ENCODE measurements at places on chromosomes 1 and 21.

- no peak for DNase-seq
Observed at GRCh38 chr1:62417351-62417999, 19.4 kb upstream of the USP1 start.

DNA sequence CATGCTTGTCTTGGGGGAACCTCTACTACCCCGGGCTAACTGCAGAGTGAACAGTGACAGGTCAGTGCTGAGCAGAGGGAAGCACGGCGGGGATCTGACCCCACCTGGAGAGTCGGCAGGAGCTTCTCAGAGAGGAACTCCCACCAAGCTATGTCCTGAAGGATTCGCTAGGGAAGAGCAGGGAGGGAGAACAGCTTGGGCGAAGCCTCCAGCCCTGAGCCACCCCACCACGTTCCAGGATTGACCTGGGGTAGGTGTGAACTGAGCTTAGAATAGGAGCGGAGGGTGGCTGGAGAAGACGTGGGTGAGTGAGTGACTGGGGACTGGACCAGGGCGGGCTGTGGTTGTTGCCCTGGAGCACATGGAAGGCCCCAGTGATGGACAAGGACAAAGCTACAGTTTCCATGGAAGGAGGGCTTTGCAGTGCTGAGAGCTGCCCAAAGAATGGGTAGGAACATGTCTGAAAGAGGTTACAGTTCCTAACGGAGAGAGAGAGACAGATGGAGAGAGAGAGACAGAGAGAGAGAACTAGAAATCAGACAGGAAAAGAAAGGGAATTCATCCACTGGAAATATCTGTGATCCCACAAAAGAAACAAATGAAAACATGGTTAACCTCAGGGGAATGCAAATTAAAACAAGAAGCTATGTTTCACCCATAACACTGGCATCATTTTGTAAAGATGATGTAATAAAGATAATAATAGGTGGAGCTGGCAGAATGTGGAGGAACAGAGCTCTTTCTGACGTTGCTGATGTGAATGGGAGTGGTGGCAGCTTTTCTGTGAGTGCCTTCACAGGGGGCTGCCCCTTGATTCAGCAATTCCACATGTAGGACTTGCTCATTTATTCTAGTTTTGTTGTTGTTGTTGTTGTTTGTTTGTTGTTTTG lies 17.2 kb downstream of the BSND start:
- DNase-seq = no peak

GRCh38 chr1:5514527-5515183 lies 477.6 kb downstream of the NPHP4 start:
- peak; percentile 43 for DNase-seq

- DNase-seq = no peak
Observed at GRCh38 chr1:225736437-225737098, 41.1 kb upstream of the SRP9 start.

- DNase-seq = no peak
Observed at GRCh38 chr1:182122913-182123260, 61.4 kb upstream of the ZNF648 start.

DNA sequence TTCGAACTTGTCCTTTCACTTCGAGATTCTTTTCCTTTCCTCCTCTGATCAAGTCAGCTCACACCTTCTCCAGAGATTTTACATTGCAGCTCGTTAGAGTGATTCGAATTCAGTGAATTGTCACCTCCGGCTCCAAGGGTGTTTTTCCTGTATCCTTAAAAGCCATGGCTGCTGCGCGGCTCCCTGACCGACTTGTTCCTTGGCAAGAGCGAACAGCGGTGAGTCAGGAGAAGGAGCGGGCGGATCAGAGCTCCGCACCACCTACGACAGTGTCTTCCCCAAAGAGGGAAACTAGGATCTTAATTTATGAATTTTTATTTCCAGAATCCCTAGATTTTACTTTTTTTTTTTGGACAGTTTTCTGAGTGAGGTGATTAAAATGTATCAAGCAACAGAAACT lies 204.4 kb upstream of the ADGRL2 start:
- no peak for DNase-seq

DNA sequence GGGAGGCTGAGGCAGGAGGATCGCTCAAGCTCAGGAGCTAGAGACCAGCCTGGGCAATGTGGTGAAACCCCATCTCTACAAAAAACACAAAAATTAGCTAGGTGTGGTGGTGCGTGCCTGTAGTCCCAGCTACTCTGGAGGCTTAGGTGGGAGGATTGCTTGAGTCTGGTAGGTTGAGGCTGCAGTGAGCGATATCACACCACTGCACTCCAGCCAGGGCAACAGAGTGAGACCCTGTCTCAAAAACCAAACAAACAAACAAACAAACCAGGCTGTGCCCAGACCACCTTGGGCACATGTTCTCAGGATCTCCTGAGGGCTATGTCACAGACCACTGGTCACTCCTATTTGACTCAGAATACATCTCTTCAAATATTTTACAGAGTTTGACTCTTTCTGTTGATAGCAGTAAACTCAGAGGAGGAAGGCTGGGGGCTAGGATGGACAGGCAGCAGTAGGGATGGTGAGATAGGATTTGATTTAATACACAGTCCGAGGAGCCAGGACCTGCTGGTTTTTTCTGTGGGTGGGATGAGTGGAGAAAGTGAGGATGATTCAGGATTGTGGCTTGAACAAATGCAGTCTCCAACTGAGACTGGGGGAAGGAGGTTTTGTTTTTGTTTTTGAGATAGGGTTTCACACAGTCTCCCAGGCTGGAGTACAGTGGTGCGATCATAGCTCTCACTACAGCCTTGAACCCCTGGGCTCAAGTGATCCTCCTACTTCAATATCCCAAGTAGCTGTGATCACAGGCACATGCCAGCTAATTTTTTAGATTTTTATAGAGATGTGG lies 46.5 kb downstream of the OLFML3 start:
- DNase-seq = no peak

- DNase-seq = no peak
Observed at GRCh38 chr1:204325944-204326343, 33.8 kb downstream of the PLEKHA6 start.

DNA sequence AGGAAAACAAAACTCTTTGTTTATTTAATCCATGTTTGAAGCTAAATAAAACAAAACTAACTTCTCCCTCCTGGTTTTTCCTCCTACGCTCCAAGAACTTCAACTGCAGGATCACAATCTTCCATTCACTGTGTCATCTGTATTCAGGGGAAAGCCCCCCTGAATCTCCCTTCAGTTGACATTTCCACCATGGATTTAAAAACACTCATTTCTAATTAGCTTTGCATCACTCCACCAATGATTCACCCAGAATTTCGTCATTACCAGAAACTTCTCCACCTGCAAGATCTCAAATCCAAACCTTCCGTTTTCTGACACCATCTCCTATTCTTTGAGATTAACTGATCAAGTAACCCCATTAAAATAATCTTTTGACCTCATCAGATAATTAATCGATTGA lies 10.9 kb upstream of the RGS5 start:
- no peak for DNase-seq

DNA sequence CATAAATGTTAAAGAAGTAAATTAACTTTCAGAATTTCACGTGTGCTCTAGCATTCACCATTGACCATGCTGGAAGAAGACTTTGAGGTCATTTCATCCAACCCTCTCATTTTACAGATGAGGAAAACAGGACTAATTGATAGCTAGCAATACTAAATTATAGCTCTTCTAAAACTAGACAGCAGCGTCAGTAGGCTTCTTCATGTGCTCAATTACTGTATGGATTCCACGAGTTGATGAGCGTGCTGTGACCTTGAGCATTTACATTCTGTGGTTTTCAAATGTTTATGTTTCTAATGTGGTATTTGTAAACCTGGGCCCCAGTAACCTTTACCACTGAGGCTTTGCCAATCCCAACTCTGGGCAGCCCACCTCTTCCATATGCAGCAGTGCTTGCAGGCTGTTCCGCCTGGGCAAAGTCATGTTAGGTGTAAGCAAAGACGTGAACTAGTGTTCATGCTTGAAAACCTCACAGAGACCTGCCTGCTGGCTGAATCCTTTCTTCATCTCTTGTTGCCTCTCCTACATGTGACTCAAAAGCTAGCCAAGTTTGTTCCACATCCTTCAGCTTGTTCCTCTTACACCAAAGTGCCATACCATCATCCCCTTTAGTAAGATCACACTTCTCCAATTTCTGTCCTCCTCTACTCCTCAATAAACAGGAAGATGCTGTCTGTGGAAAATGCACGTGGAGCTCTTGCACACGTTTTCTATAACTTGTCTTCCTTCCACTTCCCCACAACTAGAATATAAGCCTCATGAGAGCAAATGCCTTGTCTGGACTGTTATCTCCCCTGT lies 17.2 kb downstream of the KCNJ15 start:
- no peak for DNase-seq

GRCh38 chr1:162552684-162553252 lies 8.8 kb upstream of the UAP1 start:
- DNase-seq = peak; percentile 33

DNA sequence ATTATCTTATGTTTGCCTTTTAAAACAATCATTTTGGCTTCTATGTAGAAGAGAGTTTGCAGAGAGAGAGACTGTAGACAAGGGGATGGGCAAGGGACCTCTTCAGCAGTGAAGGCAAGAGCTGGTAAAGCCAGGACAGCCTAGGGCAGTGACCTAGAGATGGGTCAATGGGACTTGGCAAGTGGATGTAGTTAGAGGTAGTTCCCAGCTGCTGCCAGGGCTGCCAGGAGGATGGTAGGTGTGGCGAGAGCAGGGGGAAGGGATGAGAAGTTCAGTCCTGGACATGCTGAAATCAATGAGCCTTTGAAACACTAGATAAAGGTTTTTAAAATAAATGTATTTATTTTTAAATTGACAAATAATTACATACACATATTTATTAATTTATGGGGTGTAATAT lies 6.4 kb upstream of the SPRR5 start:
- DNase-seq = no peak
